ENCODE measurements at places on chromosomes 7 and 10. TPM values are rescaled to one million over a fixed set of nuclear protein-coding genes. Genes with fewer than 3 reads are reported as not detected.

FGL2 gene
- total RNA-seq: 45.5 TPM

DNA sequence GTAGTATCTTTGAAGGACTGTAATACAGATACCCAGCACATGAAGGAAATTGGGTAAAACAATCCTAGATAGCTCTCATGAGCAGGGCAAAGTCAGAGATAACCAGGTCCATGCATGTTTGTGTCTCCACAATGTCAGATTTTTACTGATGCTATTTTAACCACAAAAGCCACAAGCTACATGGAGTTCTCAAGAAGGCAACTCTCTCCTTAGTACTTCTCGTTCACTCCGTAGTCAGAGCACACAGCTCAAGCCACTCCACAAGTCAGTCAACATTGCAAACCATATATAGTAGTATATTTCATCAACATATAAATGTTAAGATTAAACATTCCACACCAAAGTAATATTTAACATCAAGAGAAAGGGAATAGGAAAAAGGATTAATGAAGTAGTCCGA lies 98.0 kb upstream of the PIK3CG start:
- DNase-seq: no peak

FERD3L gene
- total RNA-seq: not detected

GRCh38 chr10:76302481-76302880 lies 871.1 kb downstream of the LRMDA start:
- DNase-seq: no peak

- DNase-seq: no peak
Observed at GRCh38 chr10:124171561-124171960, 78.2 kb upstream of the CHST15 start.

DNA sequence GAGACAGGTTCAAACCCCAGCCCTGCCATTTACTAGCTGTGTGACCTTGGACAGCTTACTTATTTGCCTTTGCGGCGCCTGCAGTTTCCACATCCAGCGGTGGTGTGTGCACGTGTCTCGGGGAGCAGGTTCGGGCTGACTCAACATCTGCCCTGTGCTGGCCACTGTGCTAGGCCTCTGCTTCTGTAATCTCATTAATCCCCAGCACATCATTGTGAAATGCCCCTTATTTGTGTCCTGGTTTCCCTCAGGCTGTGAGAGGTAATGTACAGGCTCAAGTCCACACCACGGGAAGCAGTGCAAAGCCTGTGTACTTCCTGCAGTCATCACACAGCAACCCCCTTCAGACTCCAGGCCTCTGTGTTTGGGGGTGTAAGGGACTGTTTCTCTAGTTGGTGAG lies 285.7 kb downstream of the RPS24 start:
- DNase-seq: peak; percentile 89

GRCh38 chr10:3801558-3802192 lies 16.7 kb upstream of the KLF6 start:
- no peak for DNase-seq

- DNase-seq: no peak
Observed at GRCh38 chr10:132270721-132271457, 36.9 kb downstream of the STK32C start.

DNA sequence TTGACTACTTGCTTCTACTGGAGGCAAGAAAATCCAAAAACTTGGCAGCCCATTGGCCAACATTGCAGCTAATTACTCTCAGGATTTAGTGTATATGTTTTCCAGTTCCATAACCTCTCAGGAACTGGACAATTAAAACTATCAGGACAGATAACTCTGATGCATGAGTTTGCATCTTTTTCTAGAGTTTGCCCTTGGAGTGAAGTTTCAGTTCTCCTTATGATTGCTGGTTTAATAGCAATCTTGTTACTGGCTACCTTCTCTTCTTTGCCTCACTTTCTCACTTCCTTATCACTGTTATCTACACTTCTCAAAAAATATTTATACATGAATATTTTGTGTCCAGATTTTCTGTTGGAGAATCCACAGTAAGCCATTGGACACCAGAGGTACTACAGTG lies 735.9 kb downstream of the PCDH15 start:
- DNase-seq: no peak

GRCh38 chr10:3785851-3786271 lies 852 bp upstream of the KLF6 start:
- DNase-seq: peak; percentile 57

CDNF gene
- not detected for total RNA-seq

ARF5 gene
- 139 TPM for total RNA-seq

- DNase-seq: peak; percentile 67
Observed at GRCh38 chr10:4767033-4767814, 58.8 kb upstream of the AKR1E2 start.

DNA sequence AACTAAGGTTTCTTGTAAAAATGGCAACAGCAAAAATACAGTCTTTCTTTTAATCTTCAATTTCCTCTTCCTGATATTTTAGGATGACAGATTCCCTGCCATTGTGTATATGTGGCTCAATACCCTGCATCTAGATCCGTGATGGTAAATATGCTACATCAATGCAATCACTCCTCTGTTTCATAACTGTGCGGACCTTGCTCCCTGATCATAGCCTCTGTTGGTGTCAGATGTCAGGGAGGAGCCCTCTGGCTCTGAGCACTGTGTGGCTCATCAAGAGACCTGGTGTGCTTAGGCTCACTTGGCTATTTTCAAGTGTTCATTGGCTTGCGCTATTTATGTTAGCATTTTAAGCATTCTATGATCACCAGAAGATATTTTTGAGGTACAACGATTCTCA lies 33.0 kb upstream of the AGR3 start:
- no peak for DNase-seq

DNA sequence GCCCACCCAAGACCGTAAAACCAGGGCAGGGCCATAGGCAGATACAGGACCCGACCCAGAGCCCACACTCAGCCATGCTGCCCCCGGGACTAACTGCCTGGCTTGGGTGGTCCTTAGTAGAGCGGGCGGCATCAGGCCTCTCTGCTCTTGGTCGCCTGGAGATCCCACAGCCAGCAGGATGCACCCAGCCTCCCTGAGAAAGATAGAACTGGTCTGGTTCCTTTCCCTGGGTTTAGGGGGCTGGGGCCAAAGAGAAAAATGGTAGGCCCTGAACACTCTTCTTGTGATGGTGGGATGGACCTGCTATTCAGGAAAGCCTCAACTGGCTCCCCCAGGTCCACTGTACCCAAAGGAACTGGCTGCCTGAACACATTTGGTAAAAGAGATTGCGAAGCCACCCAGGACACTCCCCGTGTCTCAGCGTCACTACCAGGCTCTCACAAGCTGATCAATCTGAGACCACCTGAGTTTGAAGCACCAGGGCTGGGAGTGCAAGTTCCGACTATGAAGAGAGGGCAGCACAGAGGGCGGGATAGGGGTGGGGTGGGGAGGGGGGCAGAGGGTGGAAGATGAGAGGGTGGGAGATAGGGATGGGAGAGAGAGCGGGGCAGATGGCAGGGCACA lies 591.5 kb downstream of the DNAJB6 start:
- DNase-seq: no peak

PLCE1 gene
- total RNA-seq: 47.4 TPM

- DNase-seq: no peak
Observed at GRCh38 chr10:24418532-24418931, 209.6 kb downstream of the KIAA1217 start.

OGDH gene
- total RNA-seq: 33.9 TPM

SERPINE1 gene
- total RNA-seq: 152 TPM

DNA sequence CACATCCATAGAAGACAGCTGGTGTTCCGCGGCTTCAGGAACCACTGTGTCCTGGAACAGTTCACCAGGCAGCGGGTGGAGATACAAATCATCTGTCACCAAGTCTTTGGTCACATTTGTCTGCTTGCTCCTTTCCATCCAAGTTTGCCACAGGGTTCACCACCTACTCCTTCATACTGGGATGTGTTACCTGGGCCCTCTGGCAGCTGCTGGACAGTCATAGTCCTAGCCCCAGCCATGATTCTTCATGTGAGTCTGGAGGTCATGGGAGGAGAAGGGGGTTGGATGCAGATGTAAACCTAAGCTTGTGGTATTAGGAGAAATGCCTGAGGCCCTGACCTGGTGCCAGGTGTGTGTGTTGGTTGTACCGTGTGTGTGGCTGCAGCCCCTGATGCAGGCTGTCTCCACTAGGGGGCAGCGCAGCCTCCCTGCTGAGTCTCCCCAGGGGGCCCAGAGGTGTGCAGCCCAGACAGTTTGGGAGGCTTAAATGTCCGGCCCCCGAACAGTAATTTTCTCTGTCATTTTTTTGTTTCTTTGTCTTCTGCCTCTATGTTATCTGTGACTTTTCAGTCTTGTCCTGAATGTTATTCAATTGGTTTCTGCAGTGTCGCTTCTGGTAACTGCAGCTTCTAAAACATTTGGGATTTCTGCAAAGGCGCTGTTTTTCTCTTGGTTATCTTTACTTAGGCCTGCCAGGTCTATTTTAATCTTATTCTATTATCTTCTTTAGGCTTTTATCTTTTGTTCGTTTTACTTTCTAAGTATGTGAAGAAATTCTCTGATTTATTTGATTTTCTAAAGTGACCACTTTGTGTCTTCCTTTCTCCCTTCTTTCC lies 14.8 kb downstream of the NPS start:
- DNase-seq: no peak

DNA sequence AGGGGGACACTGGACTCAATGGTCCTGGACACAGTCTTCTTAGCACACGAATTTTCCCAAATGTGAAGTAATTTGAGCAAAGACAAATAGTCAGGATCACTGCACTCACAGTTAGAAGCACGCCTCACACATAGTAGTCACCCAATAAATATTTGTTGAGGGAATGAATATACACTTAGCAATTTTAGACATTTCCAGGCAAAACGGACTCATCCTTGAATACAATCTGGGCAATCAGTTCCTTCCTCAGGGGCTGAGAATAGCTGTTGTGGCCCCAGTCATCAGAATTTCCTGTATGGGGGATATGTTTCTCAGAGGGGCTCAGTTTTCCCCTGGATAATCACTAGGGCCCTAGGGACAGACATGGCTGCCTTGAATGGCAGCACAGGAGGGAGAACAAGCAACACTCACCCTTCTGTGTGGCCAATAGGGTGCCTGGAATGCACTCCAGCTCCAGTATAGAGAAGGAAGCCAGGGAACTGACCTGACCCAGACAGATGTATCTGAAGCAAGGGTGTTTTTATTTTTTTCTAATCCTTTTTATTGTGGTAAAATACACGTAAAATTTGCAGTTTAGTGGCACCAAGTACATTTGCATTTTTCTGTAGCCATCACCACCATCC lies 282.7 kb upstream of the ZNF32 start:
- DNase-seq: no peak

DNA sequence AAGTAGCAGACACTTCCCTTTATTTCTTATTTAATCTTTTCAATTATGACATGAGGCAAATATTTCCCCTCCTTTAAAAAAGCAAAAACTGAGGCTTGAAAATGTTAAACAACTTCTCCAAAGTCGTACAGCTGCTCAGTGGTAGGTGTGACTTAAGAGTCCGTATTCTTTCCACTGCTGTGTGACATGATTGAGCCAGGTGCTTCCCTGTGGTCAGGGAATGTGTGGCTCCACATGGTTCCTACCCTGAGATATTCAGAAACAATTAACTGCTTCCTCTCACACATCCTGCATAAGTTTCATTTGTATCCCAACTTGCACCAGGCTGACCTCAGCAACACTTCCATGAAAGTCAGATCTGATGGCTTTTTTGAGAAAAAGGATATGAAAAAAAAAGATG lies 13.6 kb downstream of the OPALIN start:
- DNase-seq: no peak

- DNase-seq: no peak
Observed at GRCh38 chr10:23139677-23140076, 44.3 kb downstream of the MSRB2 start.

GRCh38 chr10:24701447-24701846 lies 22.2 kb downstream of the ARHGAP21 start:
- DNase-seq: no peak

All from umbilical cord (tissue), 2 donors.